ENCODE measurements at places on chromosomes 11 and 22.
A peak's percentile ranks its signal among the peaks of the same experiment; 100 is the strongest.

- DNase-seq = no peak
Observed at GRCh38 chr22:23120415-23120899, 21.3 kb downstream of the RSPH14 start.

- DNase-seq = no peak
Observed at GRCh38 chr11:131242476-131243000, 127.9 kb upstream of the NTM start.

- no peak for DNase-seq
Observed at GRCh38 chr22:30046716-30047363, 33.4 kb upstream of the HORMAD2 start.

GRCh38 chr22:25747245-25747944 is 5.4 kb downstream of the MYO18B start:
- DNase-seq = no peak

- no peak for DNase-seq
Observed at GRCh38 chr11:125464666-125465065, 31.4 kb downstream of the FEZ1 start.

DNA sequence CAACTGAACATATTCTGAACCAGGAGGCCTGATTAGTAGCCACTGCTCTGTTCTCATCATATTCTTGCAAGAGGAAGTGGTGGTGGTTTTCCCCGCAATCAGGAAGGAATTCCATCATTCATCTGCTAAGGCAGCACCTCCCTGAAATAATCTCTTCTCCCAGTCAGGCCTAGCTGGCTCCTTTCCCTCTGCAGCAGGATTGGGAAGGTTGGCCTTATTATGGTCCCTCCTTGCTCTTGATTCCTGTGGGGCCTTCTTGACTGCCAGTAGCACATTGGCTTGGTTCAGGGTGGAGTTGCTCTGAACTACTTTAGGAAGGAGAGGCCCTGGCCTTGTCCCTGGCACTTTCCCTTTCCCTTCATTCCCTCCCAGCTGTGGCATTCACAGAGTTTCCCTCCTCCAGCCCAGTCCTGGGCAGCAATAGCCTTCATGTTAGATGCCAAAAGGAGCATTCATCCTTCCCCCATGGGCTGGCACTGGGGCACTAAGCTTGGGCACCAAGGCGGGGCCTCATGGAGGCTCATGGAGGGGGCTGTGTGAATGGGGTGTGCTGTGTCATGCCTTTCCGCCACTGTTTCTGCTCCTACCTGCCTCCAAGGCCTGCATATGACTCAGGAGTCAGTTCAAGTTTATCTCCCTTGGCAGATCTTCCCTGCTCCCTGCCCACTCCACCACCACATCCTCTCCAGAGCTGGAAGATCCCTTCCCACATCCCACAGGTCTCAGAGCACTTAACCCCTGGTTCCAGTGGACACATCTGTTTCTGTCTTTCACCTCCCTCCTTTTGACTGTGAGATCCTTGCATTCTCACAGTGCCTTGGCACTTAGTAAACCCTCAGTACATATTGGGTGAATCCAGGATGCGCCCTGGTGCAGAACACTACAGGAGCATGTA is 27.6 kb upstream of the CD44 start:
- DNase-seq = no peak

GRCh38 chr11:72703267-72704008 is 29.2 kb upstream of the PDE2A start:
- DNase-seq = no peak

GRCh38 chr11:74749127-74749964 is 697 bp downstream of the RNF169 start:
- peak; percentile 67 for DNase-seq

DNA sequence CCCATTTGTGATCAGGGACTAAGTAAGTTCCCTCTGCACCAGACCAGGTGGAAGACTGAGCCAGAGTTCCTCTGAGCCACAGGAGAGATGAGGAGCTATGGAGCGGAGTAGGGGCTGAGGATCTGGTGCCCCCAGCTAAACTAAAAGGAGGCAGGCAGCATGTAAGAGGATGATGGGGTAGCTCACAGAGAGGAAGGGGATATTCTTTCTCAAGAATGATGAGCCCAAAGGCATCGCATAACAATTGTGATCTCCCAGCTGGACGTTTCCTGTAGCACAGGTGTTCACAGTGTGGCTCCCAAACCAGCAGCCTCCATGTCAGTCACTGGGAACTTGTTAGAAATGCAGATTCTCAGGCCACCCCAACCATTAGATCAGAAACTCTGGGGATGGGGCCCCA is 24.4 kb downstream of the ADAMTS8 start:
- no peak for DNase-seq

DNA sequence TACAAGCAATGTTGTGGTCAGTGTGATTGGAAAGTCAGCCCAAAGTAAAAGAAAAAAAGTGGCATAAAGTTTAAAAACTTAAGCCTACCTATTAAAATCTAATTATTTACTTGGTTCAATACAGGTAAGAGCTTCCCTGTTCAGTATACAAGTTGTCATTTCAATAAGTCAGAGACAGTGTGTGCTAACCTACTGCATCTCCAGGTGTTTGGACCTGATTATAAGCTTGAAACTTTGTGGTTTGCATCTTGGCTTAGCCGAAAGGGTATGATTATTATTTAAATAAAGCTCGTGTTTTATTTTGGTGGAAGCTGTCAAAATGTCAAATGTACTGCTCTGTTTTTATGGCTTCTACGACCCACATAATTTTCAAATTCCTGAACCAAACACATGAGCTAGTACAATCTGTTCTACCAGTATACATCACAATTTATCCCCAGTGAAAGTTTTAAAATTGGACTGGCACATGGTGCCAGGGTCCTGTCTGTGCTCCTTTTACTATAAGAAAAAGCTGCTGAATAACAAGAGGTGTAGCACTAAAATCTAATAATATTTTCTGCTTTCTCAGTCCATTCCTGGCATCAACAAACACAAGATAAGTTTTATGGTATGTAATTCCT is 103.9 kb upstream of the ANO3 start:
- no peak for DNase-seq

- DNase-seq = peak; percentile 29
Observed at GRCh38 chr22:46043816-46044620, 67.1 kb upstream of the WNT7B start.

- DNase-seq = no peak
Observed at GRCh38 chr11:79294845-79295731, 145.7 kb downstream of the TENM4 start.
